HEK293T (cell line): ENCODE measurements at places on chromosomes 7 and 10.

DNA sequence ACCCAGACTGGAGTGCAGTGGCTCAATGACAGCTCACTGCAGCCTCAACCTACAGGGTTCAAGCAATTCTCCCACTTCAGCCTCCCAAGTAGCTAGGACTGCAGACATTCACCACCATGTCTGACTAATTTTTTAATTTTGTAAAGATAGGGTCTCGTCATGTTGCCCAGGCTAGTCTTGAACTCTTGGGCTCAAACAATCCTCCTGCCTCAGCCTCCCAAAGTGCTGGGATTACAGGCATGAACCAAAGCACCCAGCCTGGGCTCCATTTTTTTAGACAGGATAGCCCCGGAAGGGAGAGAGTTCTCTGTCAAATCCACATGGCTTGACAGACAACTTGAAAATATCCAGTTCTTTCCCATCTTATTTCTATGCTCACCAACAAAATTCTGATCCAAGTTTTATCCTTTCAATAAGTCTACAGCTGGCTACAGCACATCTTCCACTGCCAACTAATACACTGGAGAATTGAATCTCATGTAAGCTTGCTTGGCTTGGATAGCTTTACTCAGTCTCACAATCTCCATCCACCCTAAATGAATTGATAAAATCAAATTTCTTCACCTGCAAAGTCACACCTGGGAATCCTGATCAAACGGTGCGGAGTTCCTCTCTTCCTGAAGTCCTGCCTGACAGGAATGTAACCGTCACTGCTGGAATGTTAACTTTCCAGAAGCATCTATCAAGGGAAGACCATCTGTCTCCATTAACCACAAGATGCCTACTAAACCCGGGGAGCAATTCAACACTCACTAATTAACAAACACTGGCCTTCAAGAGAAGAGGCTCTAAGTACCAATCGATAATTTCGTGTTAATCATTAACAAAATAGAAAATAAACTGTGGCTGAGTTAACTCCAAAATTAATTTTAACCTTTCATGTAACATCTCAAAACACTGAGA lies 239.7 kb upstream of the MKLN1 start:
- no peak for DNase-seq

DNA sequence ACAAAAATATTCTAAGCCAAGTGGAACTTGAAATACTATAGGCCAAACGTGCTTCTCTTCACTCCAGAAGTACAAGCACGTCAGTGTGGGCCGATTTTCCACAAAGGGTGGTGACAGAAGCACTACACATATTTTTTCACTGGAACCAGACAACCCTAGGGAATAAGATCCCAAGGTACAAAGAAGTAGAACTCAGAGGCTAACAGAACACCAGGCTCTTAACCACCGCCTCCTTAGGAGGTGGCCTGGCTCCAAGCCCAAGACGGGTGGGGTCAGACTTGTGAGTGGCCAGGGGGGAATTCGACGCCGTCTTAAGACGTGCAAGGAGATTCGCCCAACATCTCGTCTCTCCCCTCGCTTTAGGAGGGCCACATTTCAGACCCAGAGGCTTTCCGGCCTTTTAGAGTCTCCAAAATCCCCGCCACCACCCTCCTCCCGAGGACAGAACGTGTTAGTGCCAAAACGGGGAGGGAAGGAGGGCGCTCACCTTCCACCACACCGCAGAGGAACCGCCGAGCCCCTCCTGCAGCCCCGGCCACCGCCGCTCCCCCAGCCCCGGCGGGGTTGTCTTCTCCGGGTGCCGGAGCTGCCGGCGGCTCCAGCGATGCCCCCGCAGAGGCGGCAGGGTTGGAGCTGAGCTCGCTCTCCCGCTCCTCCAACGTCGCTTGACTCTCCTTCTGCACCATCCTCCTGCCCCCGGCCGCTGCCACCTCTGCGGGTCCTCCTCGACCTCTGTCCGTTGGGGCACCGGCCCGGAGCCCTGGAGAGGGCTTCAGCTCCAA lies 716 bp downstream of the OGA start:
- peak; percentile 48 for DNase-seq

GRCh38 chr7:76201732-76202665 lies at the start of gene SRRM3:
Gene SRRM3 (plus strand): TSS chr7:76201896. CDS start chr7:76235067, 33,171 bp downstream.
- DNase-seq, result peak; percentile 93

DNA sequence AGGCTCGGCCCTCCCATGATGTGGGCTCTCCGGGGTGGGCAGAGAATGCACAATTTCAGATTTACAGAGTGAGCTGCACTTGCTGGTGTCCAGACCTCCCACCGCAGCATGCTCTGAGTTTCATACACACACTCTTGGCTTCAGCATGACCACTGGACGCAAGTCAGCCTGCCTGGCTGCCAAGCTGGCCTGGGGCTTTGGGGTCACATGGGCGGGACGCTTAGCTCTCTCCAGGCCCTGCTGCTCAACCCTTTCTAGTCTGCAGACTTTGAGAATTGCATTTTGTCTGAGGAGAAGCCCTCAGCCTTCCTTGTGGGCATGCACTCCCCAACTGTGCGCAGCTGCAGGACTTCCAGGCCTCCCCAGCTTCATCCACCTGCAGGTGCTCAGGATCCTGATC lies 5.7 kb downstream of the CYP2E1 start:
- DNase-seq, result no peak

DNA sequence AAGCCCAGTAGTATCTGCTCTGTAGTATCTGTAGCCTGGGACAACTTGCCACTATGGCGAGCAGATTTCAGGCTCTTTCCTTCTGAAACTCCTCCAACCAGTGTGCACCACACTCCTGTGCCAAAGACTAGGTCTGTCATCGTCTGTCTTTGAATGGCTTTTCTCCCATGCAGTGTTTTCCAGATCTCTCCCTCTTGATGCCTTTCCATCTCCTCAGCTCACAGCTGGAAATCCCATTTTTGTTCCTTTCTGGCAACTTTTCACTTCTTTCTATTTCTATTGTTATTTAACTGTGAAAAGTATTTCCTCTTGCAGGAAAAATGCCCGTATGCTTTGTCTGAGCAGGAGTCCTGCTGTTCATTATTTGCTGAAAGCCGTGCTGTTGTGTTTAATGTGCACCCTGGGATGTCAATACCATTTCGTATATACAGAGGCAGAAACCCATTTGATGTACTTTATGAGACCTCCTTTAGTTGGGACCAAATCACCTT lies 373.7 kb downstream of the PHTF2 start:
- no peak for DNase-seq

GRCh38 chr7:24378871-24379616 lies 95.1 kb downstream of the NPY start:
- DNase-seq, result no peak

- no peak for DNase-seq
These were observed 5.5 kb downstream of the ANXA11 start for GRCh38 chr10:80199828-80200227.

GRCh38 chr10:118028619-118029018 lies 18.1 kb downstream of the RAB11FIP2 start:
- DNase-seq, result no peak

DNA sequence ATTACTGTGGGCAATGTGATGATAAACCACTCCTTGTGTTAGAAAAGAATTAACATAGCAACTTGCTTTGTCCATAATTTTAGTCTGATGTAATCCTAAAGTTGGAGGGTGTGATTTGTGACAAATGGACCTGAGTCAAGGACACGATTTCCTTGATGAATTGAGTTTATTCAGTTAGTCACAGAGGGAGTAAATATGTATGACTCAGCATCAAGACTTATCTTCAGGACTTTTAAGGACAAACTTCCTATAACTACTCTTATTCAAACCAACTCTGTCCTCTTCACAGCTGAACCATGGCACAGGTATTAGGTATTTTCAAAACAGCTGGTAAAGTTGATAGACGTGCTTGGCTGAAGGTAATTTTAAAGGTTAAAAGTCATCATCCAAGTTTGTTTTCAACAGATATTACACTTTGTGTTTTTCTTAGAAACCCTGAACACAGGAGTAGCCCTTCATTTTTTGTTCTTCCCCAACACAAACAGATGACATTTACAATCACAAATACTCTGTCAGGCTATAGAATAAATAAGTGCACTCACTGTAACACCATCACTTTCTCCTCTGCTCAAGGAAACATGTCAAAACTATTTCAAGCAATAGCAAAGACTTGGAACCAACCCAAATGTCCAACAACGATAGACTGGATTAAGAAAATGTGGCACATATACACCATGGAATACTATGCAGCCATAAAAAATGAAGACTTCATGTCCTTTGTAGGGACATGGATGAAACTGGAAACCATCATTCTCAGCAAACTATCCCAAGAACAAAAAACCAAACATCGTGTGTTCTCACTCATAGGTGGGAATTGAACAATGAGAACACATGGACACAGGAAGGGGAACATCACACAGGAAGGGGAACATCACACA lies 54.5 kb downstream of the COA1 start:
- DNase-seq, result no peak

GRCh38 chr7:19715499-19715898 lies 6.7 kb upstream of the POLR1F start:
- no peak for DNase-seq

GRCh38 chr7:154785898-154786297 lies 217.0 kb downstream of the PAXIP1 start:
- no peak for DNase-seq

DNA sequence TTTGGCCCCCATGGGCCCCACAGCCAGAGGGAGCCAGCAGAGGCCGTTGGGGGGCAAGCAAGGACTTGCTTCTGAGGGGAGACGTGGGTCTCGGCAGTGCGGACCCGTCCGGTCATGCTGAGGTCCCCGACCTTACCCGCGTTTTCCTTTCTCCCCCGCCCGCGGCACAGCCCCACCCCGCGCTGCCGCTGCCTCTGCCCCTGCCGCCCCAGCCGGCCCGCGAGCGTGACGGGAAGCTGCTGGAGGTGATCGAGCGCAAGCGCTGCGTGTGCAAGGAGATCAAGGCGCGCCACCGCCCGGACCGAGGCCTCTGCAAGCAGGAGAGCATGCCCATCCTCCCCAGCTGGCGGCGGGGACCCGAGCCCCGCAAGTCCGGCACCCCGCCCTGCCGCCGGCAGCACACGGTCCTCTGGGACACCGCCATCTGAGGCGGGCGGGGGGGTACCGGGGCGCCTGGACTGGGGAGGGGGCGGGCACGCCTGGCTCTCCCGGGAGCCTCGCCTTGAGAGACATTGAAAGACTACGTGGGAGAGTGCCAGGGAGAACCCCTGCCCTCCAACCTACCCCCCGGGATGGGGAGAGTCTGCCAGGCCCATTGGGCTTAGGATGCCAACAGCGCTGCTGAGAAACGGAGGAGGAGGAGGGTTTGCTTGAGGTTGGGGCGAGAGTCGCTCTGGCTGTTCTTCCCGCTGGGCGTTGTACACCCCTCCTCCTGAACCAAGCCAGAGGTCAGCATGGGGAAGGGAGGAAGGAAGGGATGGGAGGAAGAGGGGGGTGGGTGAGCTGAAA lies 9.9 kb downstream of the NYAP1 start:
- no peak for DNase-seq

GRCh38 chr7:141198194-141198958 lies 124.5 kb downstream of the TMEM178B start:
- no peak for DNase-seq

DNA sequence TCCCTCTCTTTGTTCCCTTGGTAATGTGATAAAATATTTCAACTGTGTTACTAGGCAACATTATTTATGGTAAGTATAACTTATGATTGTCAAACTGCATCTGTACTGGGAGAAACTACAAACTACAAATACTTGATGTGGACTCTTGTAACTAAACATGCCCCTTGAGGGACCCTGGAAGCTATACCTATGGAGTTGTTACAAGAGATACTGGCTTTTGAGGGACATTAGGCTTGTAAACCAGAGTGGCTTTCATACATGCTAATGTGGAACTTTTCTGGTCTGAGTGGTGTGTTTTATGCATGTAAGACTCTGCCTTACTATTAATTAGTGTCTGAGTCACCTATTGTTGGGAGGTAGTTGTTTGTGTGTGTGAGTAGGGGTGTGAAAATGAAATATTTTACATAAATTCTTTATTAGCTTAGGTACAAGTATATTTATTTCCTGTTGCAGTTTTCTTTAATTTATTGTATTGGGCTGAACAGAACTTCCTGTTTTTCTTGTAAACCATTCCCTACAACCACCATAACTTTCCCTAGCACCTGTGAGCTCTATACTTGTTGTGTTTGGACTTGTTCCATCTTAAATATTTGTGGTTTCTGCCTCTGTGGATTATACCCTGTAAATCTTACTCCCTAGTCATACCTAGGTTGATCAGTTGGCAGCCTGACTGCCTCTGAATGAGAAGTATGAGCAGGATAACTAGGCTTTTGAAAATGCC lies 49.8 kb downstream of the STK31 start:
- no peak for DNase-seq

GRCh38 chr7:18384491-18385143 lies 110.9 kb upstream of the HDAC9 start:
- no peak for DNase-seq

DNA sequence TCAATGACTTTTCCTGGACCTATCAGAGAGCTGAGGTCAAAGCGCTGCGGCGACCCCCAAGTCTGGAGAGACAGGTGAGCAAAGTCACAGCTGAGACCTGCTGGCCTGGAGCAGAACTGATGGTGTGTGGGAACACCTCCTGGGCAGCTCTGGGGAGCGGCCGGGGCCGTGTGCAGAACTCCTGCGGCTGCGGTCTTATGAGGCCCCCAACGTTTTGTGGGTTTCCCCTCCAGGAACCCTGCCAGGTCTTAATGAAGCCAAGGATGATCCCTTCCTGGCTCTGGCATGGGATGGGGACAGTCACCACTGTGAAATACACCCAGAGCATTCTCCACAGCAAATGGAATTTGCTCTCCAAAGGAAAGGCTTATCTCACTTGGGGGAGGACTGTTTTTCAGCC lies 26.1 kb downstream of the DPYSL4 start:
- no peak for DNase-seq

DNA sequence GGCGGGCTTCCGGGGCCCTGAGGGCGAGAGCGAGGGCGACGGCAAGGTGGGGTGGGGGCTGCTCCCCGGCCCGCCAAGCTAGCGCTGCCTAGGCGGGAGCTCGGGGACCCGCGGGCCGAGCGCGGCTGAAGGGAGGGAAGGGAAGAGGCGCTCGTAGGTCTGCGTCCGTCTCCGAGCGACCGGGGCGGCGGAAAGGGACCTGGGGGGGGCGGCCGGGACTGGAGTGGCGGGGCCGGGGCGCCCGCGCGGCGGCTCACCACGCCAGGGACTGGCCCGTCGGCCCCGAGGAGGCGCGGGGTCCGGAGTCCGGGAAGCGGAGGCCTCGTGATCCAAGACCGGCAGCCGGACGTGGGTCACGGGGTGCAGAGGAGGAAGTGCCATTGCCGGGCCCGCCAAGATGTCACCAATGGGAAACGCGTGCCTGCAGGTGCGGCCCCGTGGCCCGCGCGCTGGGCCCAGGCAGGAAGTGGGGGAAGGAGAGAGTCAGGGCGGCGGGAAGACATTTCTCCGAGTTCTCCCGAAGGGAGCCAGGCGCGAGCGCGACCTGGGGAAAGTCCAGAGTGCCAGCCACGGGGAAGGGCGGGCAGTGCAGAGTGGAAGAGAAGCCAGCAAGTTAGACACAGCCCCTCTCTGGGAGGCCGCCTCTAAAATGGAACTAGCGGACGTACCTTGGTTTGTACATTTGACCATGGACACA lies 11.9 kb downstream of the HNRNPF start:
- peak; percentile 71 for DNase-seq

DNA sequence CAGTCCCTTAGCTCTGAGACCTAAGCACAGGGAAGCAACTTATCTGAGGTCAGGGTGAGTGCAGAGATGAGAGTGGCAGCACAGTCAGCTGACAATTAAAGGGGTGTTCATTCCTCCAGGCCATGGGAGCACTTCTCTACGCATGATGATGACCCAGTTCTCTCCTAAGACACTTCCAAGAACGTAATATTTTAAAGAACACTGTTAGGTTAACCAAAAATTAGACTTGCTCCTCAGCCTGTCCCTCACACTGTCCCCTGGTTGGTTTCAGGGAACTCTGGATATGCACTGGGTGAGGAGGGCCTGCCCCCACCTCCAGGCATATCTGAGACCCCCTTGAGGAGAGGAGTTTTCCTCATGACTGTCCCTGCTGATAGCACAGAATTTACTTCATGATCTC lies 767.5 kb downstream of the GRID1 start:
- no peak for DNase-seq
